COR-L47 (cell line): ENCODE measurements at places on chromosomes 5 and 9.

DNA sequence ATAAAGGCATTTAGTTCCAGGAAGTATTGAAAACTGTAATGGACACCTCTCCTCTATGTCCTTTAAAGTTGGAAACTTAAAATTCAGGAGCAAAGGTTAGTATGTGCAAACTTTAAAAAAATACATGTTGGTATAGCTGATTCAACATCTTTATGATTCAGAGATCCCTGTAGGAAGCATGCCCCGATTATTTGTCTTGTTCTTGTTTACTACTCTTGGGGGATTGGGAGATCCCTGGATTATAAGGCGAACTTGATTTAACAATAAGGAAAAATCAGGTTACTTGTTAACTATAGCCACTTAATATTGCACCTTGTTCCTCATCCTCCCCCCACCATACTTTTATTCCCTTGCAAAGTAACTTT is 1.7 kb downstream of the F2RL1 start:
- DNase-seq = no peak

DNA sequence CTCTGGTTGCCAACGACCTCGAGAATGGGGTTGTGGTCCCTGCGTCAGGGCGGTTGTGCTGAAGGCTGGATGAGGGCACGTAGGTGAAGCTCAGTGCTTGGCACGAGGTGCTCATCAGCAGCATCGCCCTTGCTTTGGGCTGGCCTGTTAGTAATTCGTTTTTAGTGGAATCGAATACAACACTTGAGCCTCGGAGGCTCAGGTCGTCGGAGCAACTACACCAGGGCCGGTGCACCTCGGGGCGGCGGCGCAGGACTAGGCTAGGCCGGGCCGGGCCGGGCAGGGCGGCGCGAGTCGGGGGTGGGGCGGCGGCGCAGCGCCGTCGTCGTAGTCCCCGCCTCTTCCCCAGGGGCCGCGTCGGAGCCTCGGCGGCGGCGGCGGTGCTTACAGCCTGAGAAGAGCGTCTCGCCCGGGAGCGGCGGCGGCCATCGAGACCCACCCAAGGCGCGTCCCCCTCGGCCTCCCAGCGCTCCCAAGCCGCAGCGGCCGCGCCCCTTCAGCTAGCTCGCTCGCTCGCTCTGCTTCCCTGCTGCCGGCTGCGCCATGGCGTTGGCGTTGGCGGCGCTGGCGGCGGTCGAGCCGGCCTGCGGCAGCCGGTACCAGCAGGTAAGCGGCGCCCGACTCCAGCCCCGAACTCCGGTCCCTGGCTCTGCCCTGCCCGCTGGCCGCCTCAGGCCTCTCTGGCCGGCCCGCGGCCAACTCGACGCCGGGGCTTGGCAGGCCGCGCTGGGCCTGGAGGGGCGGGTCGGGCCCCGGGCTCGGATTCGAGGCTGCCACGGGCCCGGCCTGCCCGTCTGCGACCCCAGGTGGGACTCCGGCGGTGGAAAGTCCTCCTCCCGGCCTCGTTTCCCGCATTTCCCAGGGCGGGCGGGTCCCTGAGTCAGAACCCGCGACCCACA is at the start of gene NDFIP1:
TSS of gene NDFIP1 (plus strand) at position 348 of the 899 bp plus-strand sequence. CDS start at position 544, 196 bp downstream.
- peak; percentile 73 for DNase-seq

- DNase-seq = no peak
Observed at GRCh38 chr5:55852503-55852902, 1.3 kb downstream of the IL31RA start.

DNA sequence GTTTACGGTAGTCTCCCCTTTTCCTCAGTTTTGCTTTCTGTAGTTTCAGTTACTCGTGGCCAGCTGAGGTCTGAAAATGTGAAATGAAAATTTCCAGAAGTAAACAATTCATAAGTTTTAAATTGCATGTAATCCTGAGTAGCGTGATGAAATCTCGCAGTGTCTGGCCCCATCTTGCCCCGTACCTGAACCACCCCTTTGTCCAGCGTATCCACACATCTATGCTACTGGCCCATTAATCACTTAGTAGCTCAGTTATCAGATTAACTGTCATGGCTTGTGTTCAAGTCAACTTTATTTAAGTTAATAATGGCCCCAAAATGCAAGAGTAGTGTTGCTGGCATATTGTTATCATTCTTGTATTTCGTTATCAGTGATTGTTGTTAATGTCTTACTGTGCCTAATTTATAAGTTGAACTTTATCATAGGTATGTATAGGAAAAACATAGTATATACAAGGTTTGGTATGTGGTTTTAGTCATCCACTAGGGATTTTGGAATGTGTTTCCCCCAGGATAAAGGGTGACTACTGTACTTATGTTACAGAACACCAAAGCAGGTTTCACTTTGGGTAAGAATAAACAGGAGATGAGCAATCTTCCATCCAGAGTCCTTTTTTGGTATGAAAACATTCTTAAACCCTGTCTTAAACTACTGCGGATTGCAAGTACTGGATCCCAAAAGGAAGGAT is 118.4 kb upstream of the KCNN2 start:
- DNase-seq = no peak

DNA sequence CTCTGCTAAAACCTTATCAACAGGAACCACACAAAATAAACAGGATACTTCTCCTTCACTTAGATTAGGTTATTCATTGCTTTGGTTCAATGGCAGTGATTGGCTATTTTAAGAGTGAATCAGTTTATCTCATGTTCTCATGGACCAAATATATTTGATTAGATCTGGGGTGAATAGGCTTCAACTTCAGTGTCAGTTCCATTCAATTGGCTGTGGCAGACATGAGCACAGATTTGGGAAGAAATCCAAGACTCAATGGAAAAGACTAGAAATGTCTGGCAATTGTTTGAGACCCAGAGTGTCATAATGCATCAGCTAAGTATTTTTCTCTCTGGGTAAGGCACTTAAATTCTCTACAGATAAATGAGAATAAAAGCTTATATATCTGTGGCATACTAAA is 37.1 kb downstream of the CDH18 start:
- no peak for DNase-seq

DNA sequence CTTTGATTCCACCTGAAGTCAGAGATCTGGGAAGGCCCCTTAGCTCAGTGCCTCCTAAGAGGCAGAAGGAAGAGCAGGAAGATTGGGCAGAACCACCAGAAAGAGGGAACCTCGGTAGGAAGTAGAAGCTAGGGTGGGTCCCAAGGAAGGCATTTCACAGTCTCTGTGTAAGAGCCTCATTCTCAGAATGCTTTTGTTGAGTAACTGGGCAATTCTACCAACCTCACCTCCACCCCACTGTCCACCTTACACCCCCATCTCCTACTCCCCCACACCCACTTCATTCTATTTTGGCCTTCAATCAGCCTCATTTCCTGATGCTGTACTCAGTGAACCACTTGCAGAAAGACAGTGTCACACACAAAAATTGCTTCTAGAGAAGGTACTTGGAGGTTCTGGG is 3.5 kb downstream of the HBEGF start:
- DNase-seq = no peak

GRCh38 chr5:84474126-84474525 is 89.4 kb upstream of the EDIL3 start:
- DNase-seq = no peak

DNA sequence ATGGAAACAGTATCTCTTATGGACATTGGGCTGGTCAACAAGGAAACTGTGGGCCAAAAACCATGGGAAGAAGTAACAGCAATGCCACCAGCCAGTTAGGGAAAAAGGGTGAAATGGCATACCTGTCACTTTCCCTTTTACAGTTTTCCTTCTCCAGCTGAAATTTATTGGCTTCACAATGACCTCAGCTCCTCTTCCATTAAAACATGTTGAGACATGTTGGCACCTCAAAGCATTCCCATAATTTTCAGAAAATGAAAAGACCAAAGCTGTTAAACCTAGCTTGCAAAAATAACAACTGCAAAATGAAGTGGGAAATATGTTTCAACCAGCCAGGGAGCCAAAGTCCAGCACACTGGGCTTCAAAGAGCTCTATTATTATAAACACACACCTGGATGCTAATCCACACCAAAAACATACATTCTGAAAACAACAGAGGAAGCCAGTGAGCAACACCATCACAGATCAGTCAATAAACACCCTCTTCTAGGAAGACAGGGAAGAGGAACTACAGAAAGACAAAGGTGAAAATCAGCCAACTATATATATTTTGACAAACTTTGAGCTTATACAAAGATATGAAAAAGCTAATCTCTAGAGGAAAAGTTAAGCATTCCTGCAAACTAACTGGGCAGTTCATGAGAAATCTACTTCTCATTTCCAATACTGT is 78.4 kb upstream of the PTGER4 start:
- DNase-seq = no peak

DNA sequence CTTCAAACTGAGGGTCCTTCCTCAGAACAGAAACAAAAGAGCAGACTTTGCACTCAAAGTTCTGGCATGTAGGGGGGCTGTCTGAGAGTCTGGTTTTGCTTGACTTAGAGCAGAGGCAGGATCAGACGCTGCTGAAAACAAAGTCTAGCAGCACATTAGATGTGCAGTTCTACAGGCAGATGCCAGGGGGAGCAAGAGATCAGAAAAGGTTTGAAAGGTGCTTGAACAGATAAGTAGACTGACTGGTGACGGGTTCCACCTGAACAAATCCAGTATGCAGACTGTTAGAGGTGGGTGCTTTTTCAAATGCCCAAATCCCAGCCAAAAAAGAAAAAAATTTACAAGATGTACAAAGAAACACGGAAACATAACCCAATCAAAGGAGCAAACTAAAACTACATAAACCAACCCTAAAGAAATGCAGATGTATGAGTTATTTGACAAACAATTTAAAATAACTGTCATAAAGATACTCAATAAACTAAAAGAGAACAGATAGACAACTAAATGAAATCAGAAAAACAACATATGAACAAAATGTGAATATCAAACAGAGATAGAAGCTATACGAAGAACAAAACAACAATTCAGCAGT is 194.7 kb upstream of the FREM1 start:
- DNase-seq = peak; percentile 33

DNA sequence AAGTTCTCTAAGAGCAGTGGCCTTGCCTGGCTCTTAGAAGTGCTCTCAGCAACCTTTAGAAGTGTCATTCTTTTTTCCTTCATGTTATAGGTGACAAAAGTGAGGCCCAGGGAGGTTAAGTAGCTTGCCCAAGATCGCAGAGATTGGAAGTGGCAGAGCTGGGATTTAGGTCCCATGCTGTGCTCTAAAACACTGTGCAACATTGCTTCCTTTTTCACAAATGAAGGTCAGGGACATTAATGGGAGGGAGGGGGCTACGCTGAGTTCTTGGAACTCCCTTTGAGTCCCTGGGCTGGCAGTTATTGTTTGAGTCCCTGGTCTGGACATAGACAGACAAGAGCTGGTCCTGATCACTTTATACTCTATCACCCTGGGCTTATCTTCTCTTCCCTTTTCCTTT is 45.3 kb downstream of the PAM start:
- DNase-seq = no peak

GRCh38 chr5:107306594-107306993 is 364.1 kb downstream of the EFNA5 start:
- DNase-seq = no peak

- DNase-seq = no peak
Observed at GRCh38 chr5:164184158-164184557, 678.7 kb downstream of the MAT2B start.

- peak; percentile 56 for DNase-seq
Observed at GRCh38 chr5:73822989-73823339, 197.0 kb downstream of the ARHGEF28 start.
